ENCODE measurements at places on chromosomes 3 and 15.
A peak's percentile ranks its signal among the peaks of the same experiment; 100 is the strongest.

DNA sequence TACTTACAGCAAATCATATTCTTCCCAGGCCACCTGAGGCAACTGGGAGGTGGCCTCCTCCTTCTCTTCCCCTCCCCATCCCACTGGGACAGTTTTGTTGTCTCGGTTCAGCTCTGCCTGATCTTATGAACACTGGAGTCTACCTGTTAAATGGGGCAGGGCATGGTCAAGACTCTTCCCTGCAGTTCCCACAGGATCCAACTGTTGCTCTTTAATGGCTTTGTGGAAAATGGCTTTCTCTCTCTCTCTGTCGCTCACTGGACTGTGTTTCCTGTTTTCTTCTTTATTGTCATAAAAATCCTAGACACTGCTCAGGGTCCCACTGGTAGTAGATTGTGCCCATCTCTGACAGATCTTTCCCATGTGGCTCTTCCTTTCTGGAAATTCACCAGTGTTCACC lies 40.2 kb downstream of the SLC27A2 start:
- no peak for DNase-seq

GRCh38 chr3:72839057-72839456 lies 9.2 kb downstream of the SHQ1 start:
- DNase-seq = no peak

GRCh38 chr15:29344474-29344873 lies 74.9 kb upstream of the NSMCE3 start:
- no peak for DNase-seq

DNA sequence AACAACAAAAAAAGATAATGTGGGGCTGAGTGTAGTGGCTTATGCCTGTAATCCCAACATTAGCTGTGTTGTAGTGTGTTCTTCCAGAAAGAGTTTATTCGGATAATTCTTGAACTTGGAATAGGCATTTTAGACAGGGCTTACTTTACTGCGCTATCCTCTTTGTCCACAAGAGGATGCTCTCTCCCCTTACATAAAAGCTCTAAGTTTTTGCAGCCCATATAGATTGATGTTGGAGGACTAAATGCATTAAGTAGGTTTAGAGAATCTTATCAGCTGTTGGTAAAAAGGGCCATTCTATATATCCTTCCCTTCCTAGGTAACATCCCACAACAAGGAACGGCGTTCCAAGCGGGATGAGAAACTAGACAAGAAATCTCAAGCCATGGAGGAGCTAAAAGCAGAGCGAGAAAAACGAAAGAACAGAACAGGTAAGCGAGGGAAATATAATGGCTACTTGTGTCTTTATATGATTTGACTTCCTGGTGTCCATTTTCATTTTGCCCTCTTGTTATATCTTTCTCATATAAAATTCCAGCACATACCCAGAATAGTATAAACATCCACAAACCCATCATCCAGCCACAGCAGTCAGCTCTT lies 27.8 kb upstream of the ITPKA start:
- DNase-seq = peak; percentile 48

- DNase-seq = no peak
Measured at GRCh38 chr15:83166218-83166617, 41.4 kb downstream of the HDGFL3 start.

GRCh38 chr3:150217691-150218090 lies 190.4 kb upstream of the TSC22D2 start:
- no peak for DNase-seq
